ENCODE measurements at places on chromosomes 4 and X.

DNA sequence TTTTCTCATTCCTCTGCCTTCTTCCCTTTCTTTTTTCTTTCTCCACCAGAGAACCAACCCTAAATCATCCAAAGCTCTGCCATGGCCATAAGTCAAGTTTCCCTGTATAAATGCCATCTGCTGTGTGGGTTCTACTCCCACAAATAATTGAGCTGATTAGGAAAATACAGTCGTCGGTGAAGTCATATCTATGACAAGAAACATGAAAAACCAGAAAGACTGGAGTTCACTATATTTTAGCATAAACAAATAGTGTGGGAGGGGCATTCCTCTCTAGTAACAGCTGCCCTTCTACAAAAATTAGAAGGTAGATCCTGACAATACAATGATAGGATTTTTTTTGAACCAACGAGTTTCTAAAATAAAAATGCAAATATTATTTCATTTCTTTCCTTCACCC is 48.8 kb downstream of the SPOCK3 start:
- DNase-seq, result no peak

DNA sequence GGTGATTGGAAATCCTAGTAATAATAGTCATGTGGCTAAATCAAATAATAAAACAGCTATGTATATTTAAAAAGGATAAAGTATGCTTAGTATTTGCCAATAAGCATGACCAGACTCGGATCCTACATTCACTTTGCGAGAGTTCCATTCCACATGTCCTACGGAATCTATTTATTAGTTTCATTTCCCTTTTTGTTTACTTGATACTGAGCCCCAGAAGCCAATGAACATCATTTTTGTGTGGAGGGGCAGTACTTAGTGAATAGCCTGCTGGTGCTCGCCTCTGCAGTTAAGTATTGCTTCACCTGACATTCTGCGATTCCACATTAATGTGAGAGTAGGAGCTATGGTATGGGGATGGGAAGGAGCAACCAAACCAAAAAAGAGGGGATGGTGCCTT is 58.5 kb upstream of the NAP1L5 start:
- no peak for DNase-seq

- no peak for DNase-seq
These were observed 67.0 kb downstream of the LRBA start for GRCh38 chr4:150948074-150948473.

- peak; percentile 64 for DNase-seq
These were observed 1.3 kb downstream of the AFF1 start for GRCh38 chr4:86935853-86936733.

DNA sequence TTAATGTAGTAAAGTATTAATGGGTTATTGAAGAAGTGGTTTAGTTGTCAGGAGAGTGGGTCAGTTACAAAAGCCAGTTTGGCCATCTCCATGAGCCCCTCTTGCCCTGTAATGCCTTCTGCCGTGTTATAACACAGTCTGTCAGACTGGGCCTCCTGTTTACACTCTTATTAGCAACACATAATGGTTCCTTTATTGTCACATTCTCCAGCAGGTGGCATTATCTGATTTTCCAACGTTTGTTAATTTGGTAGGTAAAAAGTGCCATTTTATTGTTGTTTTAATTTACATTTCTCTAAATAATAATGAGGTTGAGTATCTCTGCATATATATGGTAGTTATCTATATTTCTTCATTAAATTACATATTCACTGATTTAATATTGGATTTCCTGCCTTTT is 560.8 kb downstream of the FGF13 start:
- DNase-seq, result no peak

- DNase-seq, result no peak
These were observed 222.5 kb upstream of the FAT1 start for GRCh38 chr4:186946136-186946535.

GRCh38 chr4:74291471-74291870 is 16.8 kb upstream of the EPGN start:
- no peak for DNase-seq

- no peak for DNase-seq
These were observed 507.7 kb downstream of the PDHA2 start for GRCh38 chr4:96347582-96347981.

- no peak for DNase-seq
These were observed 733.7 kb upstream of the CT83 start for GRCh38 chrX:117196481-117196880.

- DNase-seq, result no peak
These were observed 1353.8 kb downstream of the C4orf33 start for GRCh38 chr4:130449741-130450140.

GRCh38 chr4:99404595-99405287 is 30.4 kb downstream of the ADH7 start:
- DNase-seq, result no peak

DNA sequence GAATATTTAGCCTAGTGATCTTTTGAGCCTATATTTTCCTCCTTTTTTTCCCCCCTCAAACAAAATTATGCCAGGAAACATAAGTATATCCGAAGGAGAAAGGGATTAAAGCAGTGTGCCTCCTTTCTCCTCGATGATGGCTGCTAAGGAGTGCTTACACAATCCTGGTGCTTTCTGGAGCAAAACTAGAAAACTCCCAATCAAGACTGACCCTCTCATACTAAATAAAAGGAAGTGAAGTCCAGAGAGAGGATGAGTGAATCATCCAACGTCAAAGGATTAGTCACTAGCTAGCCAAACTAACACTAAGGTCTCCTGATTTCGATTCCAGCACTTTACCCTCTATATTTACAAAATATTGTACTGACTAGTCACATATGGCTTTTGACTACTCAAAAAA is 146.8 kb downstream of the PPP3CA start:
- no peak for DNase-seq

DNA sequence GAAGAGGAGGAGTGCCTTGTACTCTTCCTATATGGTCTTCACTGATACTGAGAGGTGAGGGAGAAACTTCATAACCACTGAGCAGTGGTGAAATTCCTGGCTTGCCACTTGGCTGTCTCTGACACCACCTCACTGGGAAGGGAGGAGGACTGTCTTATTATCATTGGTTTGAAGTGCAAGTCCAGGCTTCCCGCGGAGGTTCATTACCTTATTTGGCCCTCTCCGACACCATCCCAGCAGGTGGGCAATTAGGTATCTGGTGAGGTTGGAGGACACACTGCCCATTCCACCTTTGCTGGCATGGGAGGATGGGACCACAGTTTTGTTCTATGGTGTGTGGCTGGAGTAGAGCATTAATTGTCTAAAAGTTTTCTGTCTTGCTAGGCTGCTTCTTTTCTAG is 206.1 kb downstream of the LHFPL1 start:
- DNase-seq, result no peak

- no peak for DNase-seq
These were observed 951 bp downstream of the SH3BP2 start for GRCh38 chr4:2793586-2794485.

- DNase-seq, result no peak
These were observed 40.7 kb upstream of the DHX15 start for GRCh38 chr4:24625091-24625490.

- DNase-seq, result no peak
These were observed 10.0 kb downstream of the GPR82 start for GRCh38 chrX:41733939-41734338.

DNA sequence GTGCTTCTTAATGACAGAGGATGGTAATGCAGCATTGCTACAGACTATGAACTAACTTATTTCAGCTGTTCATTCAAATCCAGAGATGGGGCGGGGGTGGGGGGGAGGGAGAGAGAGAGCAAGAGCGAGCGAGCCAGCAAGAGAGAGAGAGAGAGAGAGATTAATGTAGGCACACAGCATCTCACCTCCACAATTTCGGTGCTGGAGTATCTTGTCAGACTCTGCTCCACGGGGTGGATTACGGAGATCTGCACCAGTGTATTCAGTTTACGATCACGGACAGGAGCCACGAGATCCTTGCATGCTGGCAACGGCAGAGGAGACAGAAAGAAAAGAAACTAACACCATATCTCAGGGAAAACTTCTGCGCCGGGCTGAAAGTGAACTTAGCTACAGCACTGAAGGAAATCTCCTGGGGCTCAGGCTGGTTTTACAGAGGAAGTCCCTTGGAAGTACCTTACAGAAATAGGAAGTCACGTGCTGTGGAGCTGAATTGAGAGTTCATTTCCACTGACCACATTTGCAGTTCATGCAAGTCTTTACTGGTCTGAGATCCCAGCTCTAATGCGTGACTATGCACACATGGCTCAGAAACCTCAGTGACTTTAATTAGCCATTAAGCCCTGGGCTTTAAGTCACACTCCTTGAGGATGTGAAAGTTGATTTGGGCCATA is 440.9 kb downstream of the INPP4B start:
- peak; percentile 66 for DNase-seq

- DNase-seq, result no peak
These were observed 71.5 kb downstream of the SLC16A2 start for GRCh38 chrX:74492720-74493201.

All from naive thymus-derived CD4-positive, alpha-beta T cell (primary cell).